Articular chondrocyte of knee joint (primary cell): ENCODE measurements at places on chromosomes 2 and 18. TPM values are rescaled to one million over a fixed set of nuclear protein-coding genes. Genes with fewer than 3 reads are reported as not detected.

Gene UNC80
- total RNA-seq: not detected in 2 replicates

Gene MEP1B
- not detected in 2 replicates for total RNA-seq

Gene SH3RF3
- 8.2 and 10.8 TPM in 2 replicates for total RNA-seq

Gene CCDC68
- 0.91 and 1.3 TPM in 2 replicates for total RNA-seq

Gene UGT1A3
- not detected in 2 replicates for total RNA-seq

Gene APCDD1
- total RNA-seq: 7.4 and 13.6 TPM in 2 replicates

Gene TAF1B
- 35.2 and 41.7 TPM in 2 replicates for total RNA-seq

Gene SLC9A4
- not detected in 2 replicates for total RNA-seq

Gene POTEC
- total RNA-seq: not detected in 2 replicates

Gene CRYBA2
- 0.54 TPM in 1 of 2 replicates, not detected in the other for total RNA-seq

Gene MYOM1
- total RNA-seq: 0.52 and 0.76 TPM in 2 replicates

Gene PAX8
- 0.65 and 0.86 TPM in 2 replicates for total RNA-seq

Gene PLEKHH2
- 27.0 and 33.1 TPM in 2 replicates for total RNA-seq

Gene MRPL53
- 17.6 and 21.7 TPM in 2 replicates for total RNA-seq

Gene SP140
- 0.26 and 0.43 TPM in 2 replicates for total RNA-seq

Gene CFAP210
- total RNA-seq: 0.11 and 0.26 TPM in 2 replicates

Gene UGT1A5
- total RNA-seq: not detected in 2 replicates

Gene CRYGC
- not detected in 2 replicates for total RNA-seq

Gene NTSR2
- total RNA-seq: not detected in 2 replicates

Gene CNGA3
- total RNA-seq: 0.43 TPM in 1 of 2 replicates, not detected in the other

Gene AGXT
- not detected in 2 replicates for total RNA-seq

Gene HNRNPA3
- 33.7 and 45.2 TPM in 2 replicates for total RNA-seq

Gene TUBA4B
- not detected in 2 replicates for total RNA-seq

Gene TUBB8B
- not detected in 2 replicates for total RNA-seq

Gene PDE11A
- 0.13 and 0.22 TPM in 2 replicates for total RNA-seq

Gene RPRM
- not detected in 2 replicates for total RNA-seq

Gene CYTIP
- total RNA-seq: 0.39 and 0.76 TPM in 2 replicates

Gene C2orf72
- total RNA-seq: 0.65 and 2.1 TPM in 2 replicates

Gene RIT2
- not detected in 2 replicates for total RNA-seq

Gene ARHGEF33
- 1.2 and 1.4 TPM in 2 replicates for total RNA-seq

Gene ADRA2B
- total RNA-seq: under 0.01 TPM in 1 of 2 replicates, not detected in the other

Gene VWA3B
- 0.11 TPM in 1 of 2 replicates, not detected in the other for total RNA-seq

Gene GALNT5
- 59.5 and 82.7 TPM in 2 replicates for total RNA-seq

Gene INO80C
- 11.9 and 12.4 TPM in 2 replicates for total RNA-seq

Gene CRYGD
- total RNA-seq: not detected in 2 replicates

Gene GALNT13
- 0.11 and 0.13 TPM in 2 replicates for total RNA-seq

Gene C2orf80
- total RNA-seq: not detected in 2 replicates

Gene LINC00305
- not detected in 2 replicates for total RNA-seq

Gene LBX2
- 2.2 and 3.3 TPM in 2 replicates for total RNA-seq

Gene TBC1D8
- 13.6 and 15.8 TPM in 2 replicates for total RNA-seq

Gene ZNF236
- total RNA-seq: 14.2 and 14.3 TPM in 2 replicates

Gene CPO
- 0.32 TPM in 1 of 2 replicates, not detected in the other for total RNA-seq

Gene KCMF1
- total RNA-seq: 64.3 and 77.2 TPM in 2 replicates

Gene CCDC178
- not detected in 2 replicates for total RNA-seq

Gene TXNDC9
- 81.9 and 94.6 TPM in 2 replicates for total RNA-seq

Gene ANKRD23
- 1.6 and 3.0 TPM in 2 replicates for total RNA-seq

Gene WIPF1
- total RNA-seq: 40.9 and 45.3 TPM in 2 replicates

Gene CFAP65
- 0.22 TPM in 1 of 2 replicates, not detected in the other for total RNA-seq

Gene SERPINB12
- not detected in 2 replicates for total RNA-seq
